ENCODE measurements at places on chromosomes 7 and 10.
A peak's percentile ranks its signal among the peaks of the same experiment; 100 is the strongest.

DNA sequence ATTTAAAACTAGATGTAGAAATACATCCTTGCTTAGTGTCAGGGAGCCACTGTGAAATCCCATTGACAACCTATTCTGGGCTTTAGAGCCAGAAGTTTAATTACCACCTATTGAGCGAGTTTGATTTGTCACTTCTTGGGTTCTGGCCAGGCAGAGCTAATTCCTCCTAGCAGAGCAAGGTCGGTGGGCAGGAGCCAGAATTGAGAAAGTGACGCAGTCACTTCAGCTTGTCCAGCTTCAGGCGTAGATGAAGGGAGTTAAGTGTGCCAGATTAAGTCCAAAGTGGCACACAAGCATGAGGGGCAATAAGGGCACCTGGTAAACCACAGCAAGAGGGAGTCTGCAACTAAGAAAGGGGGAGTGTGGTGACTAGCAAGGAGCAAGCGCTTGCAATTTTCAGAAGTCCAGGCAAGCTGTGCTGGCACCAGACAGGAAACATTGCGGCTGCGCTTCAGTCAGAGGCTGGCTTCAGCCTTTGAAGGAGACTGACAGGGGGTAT is 119.4 kb downstream of the ST7 start:
- DNase-seq = peak; percentile 57

DNA sequence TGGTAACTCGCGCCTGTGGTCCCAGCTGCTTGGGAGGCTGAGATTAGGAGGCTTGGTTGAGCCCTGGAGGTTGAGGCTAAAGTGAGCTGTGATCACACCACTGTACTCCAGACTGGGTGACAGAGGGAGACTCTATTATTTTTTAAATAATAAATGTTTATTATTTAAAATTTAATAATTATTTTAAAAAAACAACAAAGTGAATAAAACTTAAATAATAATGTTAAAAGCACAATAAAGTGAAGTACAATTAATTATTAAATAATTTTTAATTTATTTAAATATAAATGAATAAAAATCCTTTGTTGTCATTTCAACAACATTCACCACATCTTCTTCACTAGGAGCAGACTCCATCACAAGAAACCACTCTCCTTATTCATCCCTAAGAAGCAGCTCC is 64.8 kb downstream of the AVL9 start:
- DNase-seq = no peak

DNA sequence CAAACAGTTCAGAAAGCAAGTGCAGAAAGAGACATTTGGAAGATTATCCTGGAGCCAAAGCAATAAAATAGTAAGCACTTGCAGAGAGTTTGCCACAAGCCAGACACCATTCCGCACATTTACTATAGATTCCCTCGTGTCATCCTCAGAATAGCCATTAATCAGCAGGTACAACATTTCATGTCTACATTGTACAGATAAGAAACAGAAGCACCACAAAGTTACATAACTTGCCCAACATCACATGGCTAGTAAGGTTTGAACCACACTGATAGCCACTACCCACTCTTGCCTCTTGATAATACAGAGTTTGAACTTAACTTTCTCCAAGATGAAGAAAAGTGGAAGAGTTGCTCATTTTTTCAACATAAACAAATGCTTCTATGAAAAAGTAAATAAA is 40.6 kb upstream of the GHITM start:
- no peak for DNase-seq

DNA sequence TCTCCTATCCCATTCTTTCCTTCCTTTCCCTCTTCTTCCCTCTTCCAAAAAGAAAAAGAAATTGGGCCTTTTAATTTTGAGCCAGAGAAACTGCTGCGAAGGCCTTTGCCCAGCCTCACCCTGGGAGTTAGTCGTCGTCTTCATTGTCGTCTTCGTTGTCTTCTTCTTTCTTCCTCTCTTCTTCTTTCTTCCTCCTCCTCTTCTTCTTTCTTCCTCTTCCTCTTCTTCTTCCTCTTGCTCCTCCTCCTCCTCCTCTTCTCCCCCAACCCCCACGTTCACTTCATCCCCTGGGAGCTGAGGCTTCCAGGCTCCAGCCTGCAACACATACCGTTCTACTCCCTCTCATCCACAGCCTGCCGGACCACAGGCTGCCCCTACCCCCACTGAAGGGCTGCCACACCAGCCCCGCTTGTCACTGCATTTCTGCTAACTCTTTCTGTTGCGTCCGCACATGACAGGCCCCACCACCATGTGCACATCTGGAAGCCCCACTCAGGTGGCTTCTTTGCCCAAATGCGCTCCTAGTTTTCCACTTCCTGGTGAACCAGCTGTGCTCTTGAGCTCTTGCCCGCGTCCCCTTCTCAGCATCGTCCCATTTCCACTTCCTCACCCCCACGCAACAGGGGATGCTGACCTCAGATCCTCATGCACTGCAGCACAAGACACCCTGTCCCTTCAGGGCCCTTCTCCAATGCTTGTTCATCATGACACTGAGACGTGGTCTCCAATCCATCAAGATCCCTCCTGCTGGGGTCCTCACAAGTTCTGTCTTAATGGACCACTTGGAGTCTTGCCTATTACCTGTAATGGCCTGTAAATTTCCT is 94.9 kb upstream of the SH2B2 start:
- no peak for DNase-seq

DNA sequence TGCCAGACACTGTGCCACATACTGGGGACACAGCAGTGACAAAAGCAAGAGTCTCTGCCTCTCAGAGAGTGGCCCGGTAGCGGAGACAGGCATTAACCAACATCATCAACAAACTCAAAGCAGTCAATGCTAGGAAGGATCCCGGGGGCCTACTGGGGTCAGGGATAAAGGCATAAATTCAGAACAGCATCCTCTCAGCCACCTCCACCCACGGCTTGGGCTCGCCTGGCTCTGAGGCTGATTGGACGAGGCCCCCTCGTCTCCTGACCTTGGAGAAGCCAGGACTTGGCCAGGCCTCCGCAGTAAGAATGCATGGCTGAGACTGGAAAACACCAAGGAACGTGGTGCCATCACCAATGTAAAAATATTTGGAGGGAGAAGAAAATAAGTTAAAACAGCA is 102.1 kb downstream of the ARHGAP22 start:
- DNase-seq = no peak

- DNase-seq = no peak
These were observed 97.0 kb upstream of the PPIF start for GRCh38 chr10:79250259-79250658.

DNA sequence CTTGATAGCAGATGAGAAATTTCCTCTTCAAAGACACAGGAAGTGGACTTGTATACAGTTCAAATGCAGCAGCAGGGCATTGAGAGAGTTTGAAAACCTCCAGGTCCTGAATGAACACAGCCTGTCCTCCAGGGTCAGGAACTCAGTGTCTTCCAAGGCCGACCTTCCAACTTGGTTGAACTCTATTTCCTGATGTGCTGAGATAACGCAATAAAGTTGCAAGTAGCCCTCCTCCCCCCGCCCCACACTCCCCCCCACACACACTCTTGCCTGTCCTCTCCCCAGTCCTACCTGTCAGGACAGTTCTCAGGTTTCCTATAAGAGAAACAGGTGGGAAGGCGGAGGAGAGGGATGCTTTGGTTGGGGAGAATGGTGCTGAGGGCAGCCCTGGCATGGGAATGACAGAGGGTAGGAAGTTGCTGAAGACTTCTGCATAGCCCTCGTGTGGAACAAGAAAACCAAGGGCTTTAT is 90.0 kb downstream of the CCDC71L start:
- DNase-seq = no peak

- no peak for DNase-seq
These were observed 78.3 kb downstream of the WIPF3 start for GRCh38 chr7:29884399-29885272.

DNA sequence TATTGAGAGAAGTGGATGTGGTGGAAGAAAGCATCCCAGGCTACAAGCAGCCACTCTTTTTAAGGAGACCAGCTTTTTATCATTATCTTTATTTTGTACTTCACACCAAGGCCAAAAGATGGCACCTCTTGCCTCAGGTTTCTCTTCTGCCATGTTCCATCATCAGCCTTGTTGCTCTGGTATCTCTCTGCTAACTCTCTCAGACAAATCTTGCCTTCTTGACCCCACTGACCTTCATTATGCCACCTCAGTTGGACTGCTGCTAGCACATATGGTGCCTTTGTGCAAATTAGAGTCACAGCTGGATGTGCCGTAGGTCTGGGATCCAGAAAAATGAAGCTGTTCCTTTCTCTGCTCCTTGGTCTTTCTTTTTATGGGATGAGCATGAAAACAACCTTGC is 47.1 kb upstream of the DYNC1I1 start:
- no peak for DNase-seq

GRCh38 chr10:131019696-131020095 is 291.8 kb downstream of the TCERG1L start:
- no peak for DNase-seq

GRCh38 chr7:88101769-88102168 is 118.1 kb downstream of the SRI start:
- DNase-seq = no peak

DNA sequence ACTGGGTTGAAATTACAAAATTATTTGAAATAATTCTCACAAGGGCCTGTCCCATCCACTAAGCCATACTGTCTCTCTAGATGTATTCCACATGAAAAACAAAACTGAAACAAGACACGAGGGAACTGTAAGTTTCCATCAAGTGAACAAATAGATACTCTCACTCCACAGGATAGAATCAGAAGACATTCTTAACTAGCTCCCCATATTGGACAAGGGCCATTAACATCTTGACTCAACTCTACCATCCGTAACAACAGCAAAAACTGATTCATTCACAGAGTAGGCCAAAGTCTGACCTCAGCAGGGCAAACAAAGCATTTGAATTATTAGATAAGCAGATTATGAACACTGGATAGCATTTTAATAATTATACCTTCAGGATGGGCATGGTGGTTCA is 29.1 kb downstream of the UBE2H start:
- no peak for DNase-seq

- no peak for DNase-seq
These were observed 686.9 kb upstream of the FOXK1 start for GRCh38 chr7:3995187-3995586.

GRCh38 chr10:111836571-111836970 is 347.0 kb downstream of the GPAM start:
- no peak for DNase-seq

DNA sequence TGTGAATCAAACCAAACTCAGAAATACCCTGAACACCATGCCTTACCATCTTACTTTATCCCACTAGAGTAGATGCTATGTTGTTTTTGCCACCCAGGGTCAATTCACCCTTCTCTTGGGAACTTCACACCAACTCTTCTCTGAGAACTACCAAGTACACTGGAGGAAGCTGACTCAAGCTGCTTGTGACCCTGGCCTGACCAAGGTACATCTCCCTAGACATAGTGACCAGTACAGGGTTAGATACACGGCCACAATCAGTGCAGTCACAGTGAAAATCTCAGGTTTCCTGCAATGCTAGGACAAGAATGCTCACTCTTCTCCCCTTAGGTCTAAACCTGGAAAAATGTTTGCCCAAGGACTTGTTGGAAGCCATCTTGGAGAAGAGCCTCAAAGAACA is 31.8 kb downstream of the EZH2 start:
- no peak for DNase-seq

- DNase-seq = no peak
These were observed 754.7 kb downstream of the INHBA start for GRCh38 chr7:40948239-40948638.

DNA sequence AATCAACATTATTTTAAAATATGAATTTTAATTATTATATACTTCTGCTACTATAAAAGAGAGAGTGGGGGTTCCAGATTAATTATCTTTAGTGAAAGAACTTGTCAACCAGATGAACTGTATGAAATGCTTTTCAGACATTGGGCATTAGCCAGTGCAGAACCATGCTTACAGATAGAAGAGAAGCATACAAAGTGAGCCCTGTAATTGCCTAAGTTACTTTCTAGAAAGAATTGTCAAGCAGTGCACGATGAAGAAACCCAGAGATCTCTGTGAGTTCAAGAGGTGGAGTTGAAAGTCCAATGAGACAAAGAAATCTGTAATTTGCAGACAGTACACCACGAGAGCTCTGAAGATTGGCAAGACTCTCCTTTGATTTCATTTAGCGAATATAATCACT is 166.7 kb downstream of the CDC14C start:
- no peak for DNase-seq

DNA sequence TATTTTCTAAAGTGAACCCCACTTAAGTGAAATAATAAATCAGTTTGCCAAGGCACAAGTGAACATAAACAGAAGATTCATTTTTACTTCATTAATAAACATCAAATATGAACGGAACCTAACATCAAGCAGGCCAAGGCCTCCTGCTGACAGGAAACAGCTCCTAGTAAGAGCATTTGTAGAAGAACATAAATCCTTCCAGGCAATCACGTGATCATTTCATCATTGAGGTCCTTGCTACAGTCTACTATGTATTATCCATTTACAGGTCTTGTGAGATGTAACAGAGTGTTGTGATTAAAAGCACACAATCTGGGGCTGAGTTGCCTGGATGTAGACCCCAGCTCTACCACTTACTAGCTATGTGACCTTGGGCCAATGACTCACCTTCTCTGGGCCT is 70.6 kb downstream of the CALD1 start:
- DNase-seq = no peak

DNA sequence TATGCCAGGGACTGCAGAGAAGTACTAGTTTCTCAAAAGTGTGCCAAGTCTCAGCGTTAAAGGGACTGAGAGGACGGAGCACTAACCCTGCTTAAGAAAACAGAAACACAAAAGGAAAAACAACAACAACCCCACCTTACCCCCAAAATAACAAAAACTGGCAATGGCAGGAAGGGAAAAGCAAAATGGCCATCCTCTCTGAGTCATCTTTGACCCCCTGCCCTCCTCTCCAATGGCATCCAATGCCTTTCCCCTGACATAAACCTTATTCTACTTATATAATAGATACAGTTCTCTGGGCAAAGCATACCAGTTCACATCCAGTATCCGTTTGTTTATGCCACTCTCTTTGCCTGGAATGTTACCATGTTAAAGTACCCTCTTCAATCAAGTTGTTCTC is 1.6 kb downstream of the POLR1F start:
- no peak for DNase-seq

DNA sequence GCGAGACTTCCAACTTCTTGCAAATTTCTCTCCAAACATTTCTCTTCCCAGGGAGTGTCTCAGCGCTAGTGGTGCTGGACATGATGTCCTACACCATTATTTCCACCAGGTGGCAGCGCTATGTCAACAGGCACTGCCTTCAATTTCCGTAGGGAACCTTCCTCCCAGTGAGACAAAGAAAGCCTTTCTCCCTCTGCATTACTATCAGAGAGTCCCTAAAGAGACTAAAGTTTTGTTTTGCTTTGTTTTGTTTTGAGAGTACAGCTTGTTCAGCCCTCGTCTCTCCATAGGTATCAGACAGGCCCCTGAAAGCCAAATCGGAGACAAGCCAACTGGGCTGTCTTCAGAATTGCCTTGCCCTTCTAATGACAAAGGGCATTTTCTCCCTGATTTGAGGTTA is 44.2 kb upstream of the GGCT start:
- no peak for DNase-seq

DNA sequence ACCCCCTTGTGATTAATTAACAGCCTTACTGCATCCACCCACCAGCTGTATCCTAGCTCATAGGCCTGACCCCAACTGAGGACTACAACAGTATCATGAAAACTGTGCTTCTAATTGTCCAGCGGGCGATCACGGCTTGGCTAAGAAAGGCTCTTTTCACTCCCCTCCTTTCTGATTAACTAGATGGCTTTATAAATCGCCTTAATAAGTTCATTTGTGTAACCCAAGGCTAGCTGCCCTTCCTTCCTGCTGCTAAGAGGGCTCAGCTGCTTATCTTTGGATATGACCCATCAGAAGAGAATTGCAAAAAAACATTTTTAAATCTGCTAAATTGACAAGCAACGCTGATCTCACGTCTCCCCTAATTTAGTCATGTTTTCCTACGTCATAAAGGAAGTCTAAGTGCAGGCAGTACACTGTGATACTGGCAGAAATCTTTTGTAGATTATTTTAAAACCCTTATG is 163.0 kb upstream of the LAMB4 start:
- DNase-seq = no peak

Data from NCI-H1436 treated with DMSO at 0.1 percent for 48 hours (cell line).